NCI-H2171 treated with DMSO at 0.1 percent for 48 hours (cell line): ENCODE measurements at places on chromosomes 7 and 10.
A peak's percentile ranks its signal among the peaks of the same experiment; 100 is the strongest.

DNA sequence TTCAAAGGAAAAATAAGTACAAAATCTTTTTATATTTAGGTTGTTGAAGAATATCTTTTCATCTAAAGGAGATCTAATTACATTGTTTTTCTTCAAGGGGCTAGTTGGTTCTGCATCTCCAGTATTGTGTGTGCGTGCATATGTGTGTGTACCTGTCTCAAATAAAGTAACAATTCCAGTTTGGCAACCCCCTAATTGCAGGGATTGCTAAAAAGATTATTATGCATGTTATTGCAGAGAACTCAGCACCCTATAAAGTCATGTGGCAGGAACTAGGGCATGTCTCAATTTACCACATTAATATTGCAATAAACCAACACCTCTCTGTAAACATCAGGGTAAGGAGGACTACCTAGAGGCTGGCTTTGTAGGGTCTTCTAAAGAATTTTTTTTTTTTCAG lies 37.0 kb downstream of the MRPS33 start:
- DNase-seq, result peak; percentile 44

DNA sequence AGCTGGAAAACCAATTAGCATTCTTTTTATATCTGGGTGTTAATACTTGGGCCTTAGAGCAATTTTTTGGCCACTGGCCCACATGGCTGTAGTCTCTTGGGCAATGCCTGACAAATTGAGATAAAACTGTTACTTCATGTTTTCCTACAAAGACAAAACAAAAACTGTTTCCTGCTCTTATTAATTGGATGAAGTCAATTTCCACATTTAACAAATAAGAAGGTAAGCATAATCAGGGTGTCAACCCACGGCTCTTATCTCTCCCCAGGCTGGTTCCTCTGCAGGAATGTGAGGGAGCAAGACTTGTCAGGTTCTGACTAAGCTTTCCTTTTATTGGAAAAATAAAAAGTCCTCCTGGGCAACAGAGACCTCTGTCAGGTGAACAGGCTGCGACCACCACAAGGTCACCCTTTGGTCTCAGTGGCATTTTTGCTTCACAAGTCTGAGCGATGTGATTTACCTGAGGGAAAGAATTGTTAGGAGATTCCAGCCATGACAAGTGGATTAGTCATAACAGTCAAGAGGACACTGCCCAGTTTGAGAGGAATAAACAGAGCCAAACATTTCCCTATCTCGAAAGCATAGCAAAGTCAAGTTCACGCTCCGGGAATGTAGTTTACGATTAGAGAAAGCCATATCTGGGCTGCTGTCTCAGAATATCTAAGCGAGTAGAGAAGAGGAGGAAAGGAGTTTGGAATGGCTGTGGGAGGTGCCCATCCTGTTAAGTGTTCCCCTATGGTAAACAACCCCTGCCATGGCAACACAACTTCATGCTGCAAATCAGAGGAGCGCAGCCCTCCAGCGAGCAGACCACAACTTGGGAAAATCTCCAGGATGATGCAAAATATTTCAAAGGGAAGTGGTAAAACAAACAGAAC lies 144.4 kb downstream of the TES start:
- DNase-seq, result no peak

- DNase-seq, result no peak
Observed at GRCh38 chr7:36260481-36260880, 107.4 kb downstream of the EEPD1 start.

GRCh38 chr7:157445246-157445955 lies 108.6 kb downstream of the DNAJB6 start:
- DNase-seq, result no peak

- no peak for DNase-seq
Observed at GRCh38 chr7:153457746-153458145, 594.5 kb upstream of the DPP6 start.

DNA sequence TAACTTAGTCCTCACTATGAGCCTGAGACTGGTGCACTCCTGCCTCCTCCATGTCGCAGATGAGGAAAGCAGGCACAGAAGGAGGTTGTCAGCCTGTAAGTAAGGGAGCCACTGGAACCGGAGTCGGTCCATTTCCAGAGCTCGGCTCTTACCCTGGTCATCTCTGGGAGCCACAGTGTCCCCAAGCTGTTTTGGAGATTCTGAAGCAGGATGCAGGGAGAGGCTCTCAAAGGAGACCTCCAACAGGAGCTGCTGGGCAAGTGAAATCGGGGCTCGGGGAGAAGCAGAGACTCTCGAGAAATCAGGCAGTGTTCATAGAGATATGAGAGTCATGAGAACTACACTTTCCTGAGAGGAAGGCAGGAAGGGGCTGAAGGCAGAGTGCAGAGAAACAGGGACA lies 39.0 kb downstream of the VSTM4 start:
- DNase-seq, result no peak

- DNase-seq, result no peak
Observed at GRCh38 chr7:85061456-85061855, 125.4 kb downstream of the SEMA3D start.

DNA sequence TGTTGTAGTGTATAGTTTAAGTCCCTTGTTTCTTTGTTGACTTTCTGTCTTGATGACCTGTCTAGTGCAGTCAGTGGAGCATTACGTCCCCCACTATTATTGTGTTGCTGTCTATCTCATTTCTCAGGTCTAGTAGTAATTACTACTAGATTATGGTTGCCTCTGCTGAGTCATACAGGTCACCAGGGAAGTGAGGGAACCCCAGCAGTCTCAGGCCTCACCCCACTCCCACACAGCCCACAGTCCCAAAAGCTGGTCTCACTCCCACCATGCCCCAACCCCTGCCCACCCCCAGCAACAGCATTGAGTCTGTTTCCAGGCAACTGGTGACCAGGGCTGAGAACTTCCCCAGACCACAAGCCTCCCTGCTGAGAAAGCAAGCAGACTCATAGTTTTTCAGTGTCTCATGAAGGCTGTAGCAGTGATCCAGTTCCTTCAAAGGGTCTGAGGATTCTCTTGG lies 88.0 kb downstream of the PLXDC2 start:
- DNase-seq, result no peak

DNA sequence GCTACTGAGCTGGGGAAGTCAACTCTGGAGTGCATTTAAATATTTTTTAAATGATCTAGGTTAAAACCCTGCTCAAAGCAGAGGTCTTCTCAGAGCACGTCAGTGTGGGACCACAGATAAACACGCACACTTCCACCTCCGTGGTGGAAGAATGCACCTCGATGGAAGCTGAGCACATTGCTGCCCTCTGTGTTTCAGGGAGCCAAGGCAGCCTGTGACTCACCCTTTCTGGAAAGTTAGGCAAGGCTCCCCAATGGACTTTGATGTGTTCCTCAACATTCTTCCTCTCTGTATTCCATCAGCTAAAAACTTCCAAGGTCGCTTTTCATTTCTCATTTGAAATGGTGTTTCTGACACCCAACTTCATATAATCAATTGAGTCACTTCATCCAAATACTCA lies 170.8 kb upstream of the KMT2E start:
- no peak for DNase-seq

DNA sequence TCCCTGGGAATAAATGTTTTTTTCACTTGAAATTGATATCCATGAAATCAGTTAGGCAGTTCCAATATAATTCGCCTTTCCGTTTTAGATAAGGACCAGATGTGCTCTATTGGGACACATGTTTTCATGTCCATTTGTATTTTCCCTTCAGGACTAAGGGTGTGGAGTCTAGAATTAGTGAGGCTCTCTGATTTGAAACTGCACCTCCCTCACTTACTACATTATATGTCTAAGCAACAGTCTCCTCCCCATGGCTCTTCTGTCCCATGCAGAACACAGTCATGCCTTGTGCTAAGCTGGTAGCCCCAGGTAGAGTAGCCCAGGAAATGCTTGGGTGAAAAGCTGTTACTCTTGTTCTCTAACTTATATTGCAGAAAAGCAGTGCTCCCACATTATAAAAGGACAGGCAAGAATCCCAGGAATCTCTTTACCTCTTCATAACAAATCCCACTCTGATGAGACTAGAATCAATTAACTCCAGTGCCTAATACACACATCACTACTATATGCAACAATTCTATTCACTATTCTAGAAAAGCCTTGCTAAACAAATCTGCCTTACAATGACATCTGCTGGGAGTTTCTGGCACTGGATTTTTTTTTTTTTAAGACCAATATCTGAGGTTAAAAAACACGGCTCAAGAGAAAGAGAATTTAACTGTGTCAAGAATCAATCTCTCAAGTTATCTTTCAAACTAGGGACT lies 293.9 kb downstream of the SNX13 start:
- no peak for DNase-seq

GRCh38 chr7:137388916-137389315 lies 45.4 kb upstream of the PTN start:
- DNase-seq, result no peak

DNA sequence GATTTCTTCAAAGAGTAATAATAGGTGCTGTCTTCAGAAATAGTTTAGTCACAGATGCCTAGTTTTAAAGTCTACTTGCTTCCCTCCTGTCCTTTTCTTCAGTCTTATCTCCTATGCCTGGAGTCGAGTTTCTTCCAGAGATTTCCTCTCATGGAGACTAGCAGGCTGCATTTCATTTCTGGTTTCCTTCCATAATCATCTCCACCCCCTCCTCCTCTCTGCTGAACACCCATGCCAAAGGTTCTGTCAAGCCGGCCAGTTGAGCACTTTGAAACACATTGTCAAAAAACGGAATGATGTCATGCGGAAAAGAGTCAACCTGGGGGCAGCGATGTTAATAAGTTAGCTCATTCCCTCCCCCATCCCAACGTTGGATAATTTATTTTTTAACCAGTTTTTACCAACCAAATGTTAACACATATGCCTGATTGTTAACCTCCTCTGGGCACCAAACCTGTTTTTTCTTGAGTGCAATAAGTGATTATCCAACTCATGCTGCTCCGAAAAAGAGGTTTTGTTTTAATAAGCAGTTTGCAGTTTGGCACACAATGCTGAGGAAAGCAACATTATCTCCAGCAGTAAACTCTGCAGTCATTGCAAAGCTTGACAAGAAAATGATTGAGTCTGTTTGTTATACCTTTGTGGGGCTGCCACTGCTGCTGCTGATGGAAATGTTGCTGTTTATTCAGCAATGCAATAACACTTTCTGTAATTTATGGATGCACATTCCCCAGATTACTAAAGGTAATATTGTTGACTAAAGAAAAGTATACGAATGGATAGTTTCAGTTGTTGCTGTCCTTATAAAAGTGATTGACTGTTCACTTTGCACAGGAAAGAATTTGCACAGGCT lies 161.6 kb downstream of the LRMDA start:
- no peak for DNase-seq

DNA sequence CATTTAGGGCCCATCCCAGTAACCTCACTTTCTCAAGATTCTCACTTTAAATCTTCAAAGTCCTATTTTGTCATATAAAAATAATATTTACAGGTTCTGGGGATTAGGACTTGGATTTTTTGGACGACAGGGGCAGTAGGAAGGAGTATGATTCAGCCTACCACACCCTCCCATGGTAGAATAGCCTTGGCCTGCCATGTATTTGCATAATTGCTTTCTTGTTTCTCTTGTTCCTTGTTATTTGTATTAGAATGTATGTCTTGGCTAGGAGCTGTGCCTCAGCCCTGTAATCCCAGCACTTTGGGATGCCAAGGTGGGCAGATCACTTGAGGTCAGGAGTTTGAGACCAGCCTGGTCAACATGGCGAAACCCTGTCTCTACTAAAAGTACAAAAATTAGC lies 92.5 kb downstream of the ELAPOR2 start:
- DNase-seq, result no peak

DNA sequence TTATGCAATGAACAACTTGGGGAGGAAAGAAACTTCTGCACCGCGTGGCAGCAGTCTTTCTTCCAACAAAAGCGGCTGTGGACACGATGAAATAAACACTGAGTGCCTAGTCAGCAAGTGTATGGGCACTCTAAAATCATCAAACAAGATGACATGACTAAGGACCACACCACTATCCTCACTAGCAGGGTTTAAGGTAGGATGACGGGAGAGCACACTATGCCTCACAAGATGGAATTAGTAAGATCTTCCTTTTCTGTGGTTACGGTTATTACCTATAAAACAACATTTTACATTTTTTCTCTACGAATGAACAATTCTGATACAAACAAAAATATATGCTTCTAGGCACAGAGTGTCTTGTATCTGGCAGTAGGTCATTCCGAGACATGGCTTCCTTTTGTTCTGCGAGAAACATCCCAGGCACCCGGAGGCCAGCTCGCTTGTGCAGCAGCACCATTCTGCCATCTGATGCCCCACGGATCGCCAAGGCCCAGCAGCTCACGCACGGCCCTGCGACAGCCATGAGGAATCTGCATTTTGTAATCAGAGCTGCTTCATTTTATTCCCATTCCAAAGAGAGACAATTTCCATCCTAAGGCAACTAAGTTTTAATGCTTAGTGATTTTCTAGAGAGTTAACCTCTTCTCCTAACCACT lies 54.1 kb upstream of the NCAPG2 start:
- DNase-seq, result no peak

DNA sequence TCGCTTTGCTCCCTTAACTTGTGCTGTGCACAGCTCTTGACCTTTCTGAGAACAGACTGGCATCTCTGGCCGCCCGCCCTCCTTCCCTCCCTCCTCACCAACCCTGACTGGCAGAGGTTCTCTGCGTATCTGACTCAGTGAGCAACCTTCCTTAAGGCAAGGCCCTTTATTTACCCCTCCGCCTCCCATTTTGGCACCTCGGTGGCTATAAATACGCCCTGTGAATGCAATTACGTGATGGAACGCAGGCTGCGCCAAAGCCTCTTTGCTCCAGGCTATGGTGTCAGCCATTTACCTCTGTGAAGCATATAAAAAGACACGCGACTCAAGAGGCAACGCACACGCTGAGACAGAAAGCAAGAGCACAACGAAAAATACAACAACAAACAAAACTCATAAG lies 764.3 kb downstream of the SUGCT start:
- DNase-seq, result no peak

DNA sequence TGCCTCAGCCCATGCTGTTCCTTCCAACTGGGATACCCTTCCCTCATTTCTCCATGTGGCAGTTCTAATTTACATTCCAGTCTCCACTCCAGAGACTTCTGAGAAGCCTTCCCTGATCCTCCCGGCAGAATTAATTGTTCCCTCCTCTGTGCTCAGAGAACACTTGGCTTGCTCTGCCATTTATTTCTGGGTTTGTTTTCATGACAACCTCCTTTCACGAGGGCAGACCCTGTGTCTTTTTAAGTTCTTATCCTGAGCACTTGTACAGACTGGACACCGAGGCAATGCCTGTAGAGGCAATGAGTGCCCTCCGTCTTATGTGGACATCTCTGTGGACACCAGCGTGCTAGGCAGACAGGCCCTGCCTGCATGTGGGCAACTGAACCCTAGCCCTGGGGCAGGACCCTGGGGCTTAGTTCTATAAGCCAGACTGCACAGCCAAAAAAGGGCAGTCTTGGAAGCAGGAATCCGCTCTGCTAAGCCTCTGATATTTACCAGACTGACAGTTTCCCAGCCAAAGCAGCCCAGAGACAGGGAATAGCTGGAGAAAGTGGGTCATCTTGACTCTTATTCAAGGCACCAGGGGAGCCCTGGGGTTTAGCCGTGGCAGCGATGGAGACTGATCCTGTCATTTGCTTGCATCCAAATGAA lies 474.0 kb downstream of the RPS24 start:
- DNase-seq, result no peak

GRCh38 chr7:22094413-22095342 lies 149.0 kb upstream of the CDCA7L start:
- DNase-seq, result no peak

GRCh38 chr7:91083855-91084644 lies 180.2 kb upstream of the FZD1 start:
- DNase-seq, result no peak
